ENCODE measurements at places on chromosomes 7 and 10. TPM values are rescaled to one million over a fixed set of nuclear protein-coding genes. Genes with fewer than 3 reads are reported as not detected.

TEX36 gene
- not detected for total RNA-seq

FRMD4A gene
- total RNA-seq, result 11.1 TPM

ANKRD22 gene
- total RNA-seq, result 0.30 TPM

OR2A7 gene
- not detected for total RNA-seq

PON2 gene
- 346 TPM for total RNA-seq

PLEKHA1 gene
- total RNA-seq, result 14.0 TPM

CDC123 gene
- total RNA-seq, result 124 TPM

CAMK1D gene
- 7.4 TPM for total RNA-seq

CYP26C1 gene
- not detected for total RNA-seq

LIPF gene
- total RNA-seq, result not detected

ELOVL3 gene
- total RNA-seq, result 0.38 TPM

CYTH3 gene
- total RNA-seq, result 27.8 TPM

ZNF853 gene
- 1.9 TPM for total RNA-seq

C10orf143 gene
- 1.1 TPM for total RNA-seq

LIPJ gene
- total RNA-seq, result not detected

TRIM50 gene
- total RNA-seq, result not detected

ZNF503 gene
- 9.9 TPM for total RNA-seq

RAB19 gene
- not detected for total RNA-seq

JAKMIP3 gene
- 1.5 TPM for total RNA-seq

MARVELD1 gene
- 49.0 TPM for total RNA-seq

MKI67 gene
- total RNA-seq, result 70.7 TPM

CHN2 gene
- not detected for total RNA-seq

FKBP6 gene
- not detected for total RNA-seq

FASTK gene
- total RNA-seq, result 77.9 TPM

FOXI2 gene
- not detected for total RNA-seq

PNLIPRP1 gene
- total RNA-seq, result not detected

CPA1 gene
- not detected for total RNA-seq

LLCFC1 gene
- total RNA-seq, result not detected

GIMAP6 gene
- total RNA-seq, result not detected

PIP gene
- 0.71 TPM for total RNA-seq

CABCOCO1 gene
- total RNA-seq, result not detected

CCDC186 gene
- 6.1 TPM for total RNA-seq

ADRA2A gene
- not detected for total RNA-seq

NET1 gene
- 52.0 TPM for total RNA-seq

PTPN12 gene
- 54.8 TPM for total RNA-seq
